Osteocyte (in vitro differentiated cells): ENCODE measurements at places on chromosomes 7 and 10. TPM values are rescaled to one million over a fixed set of nuclear protein-coding genes. Genes with fewer than 3 reads are reported as not detected.

DNA sequence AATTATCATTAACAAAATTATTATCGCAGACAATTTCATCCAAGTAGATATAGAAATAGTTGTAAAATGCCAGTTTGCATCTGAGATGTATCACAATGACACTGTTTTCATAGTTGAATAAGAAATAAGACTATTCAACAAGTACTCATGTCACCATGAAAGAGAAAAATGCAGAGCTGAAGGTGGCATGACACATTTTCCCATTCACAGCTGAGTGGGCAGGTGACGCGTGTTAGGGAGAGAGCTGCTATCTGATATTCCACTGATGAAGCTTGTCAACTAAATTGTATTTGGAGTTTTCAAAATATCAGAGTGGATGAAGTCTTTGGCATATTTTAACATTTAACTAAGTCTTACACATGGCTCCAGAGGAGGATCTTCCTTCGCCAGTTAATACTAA, 70.3 kb upstream of the HDAC9 start:
- DNase-seq, result no peak
- no peaks in the 10 kb centered on the region for H3K36me3 ChIP-seq
- H3K4me1 ChIP-seq, result peaks cover 43% of the 10 kb centered on the region

DNA sequence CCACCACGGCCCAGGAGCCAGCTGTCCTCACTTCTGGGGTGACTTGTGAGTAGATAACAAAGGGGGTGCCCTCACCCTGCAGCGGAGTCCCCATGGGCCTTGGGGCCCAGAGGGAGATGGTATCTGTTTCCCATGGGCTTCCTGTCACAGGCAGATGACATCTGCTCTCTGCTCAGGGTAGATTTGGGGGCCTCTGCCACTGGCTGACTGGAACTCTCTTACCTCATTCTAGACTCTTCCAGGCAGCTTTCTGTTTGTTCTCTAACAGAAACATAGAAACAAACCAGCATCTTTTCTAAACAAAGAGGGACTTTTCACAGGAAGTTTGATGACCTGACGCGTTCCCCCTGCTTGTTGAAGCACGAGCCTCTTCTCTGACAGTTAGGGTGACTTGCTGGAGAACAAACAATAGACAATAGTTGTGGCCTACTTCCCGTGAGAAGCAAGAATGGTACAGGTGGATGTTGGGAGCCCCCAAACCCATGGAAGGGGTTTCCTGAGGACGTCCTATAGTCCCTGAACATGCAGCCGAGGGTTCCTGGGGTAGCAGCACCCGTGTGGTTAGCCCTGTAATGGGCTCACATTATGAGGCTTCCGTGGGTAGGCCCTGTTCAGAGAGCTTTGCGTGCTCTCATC, 61.6 kb downstream of the GRK5 start:
- no peak overlapping the region for H3K4me3 ChIP-seq
- no peaks in the 10 kb centered on the region for H3K36me3 ChIP-seq
- no peak overlapping the region for H3K27ac ChIP-seq
- no peaks in the 10 kb centered on the region for H3K27me3 ChIP-seq

DNA sequence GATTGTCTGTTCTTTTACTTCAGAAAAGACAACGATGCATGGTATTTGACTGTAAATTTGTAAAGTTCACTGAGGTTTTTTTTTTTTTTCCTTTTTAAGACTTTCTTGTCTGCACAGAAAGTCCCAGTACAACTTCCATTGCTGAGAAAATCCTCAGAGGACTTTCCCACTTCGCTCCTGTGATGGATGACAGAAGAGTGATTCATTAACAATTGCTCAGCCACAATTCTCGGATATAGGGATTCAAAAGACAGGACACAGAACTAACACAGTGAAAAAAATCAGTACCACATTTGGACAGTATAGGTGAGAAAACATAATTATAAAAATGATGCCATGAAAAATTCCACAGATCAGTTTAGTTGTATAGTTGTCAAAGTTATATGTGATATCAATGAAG, 48.0 kb downstream of the SEC23IP start:
- no peak overlapping the region for H3K27ac ChIP-seq
- H3K27me3 ChIP-seq, result no peaks in the 10 kb centered on the region
- peaks cover 40% of the 10 kb centered on the region for H3K36me3 ChIP-seq
- DNase-seq, result no peak

DNA sequence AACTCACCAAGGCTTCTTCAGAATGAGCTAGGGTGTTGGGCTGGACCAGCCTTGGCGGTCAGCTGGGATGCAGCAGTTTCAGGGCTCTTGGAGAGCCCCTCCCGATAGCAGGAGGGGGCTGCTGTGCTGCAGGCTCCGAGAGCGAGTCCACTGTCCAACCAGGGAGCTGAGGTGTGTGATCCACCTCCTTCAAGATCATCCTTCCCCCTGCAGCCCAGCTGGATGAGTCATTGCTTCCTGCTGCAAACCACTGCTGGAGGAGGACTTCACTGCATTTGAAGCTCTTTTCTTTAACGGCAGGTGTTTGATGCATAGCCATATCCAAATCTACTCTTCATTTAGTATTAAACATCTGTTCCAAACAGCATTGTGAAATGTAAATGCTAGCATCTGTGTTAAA, 54.2 kb upstream of the EBF3 start:
- H3K27ac ChIP-seq, result no peak overlapping the region
- H3K36me3 ChIP-seq, result no peaks in the 10 kb centered on the region
- no peaks in the 10 kb centered on the region for H3K4me1 ChIP-seq
- no peak overlapping the region for H3K4me3 ChIP-seq

GRCh38 chr10:100656454-100656853, 88.9 kb upstream of the PAX2 start:
- H3K27ac ChIP-seq, result no peak overlapping the region
- H3K36me3 ChIP-seq, result peaks cover 1% of the 10 kb centered on the region
- DNase-seq, result no peak
- H3K4me3 ChIP-seq, result no peak overlapping the region

GRCh38 chr10:75397496-75398199, 3.9 kb downstream of the ZNF503 start:
- peaks cover 29% of the 10 kb centered on the region for H3K36me3 ChIP-seq
- H3K4me3 ChIP-seq, result peak overlapping the region; percentile 94
- H3K4me1 ChIP-seq, result peaks cover 21% of the 10 kb centered on the region
- no peak for DNase-seq

MYL7 gene
- total RNA-seq, result not detected in 2 replicates

ARPC1A gene
- total RNA-seq, result 103 and 105 TPM in 2 replicates

SPDYE2B gene
- not detected in 2 replicates for total RNA-seq

OR6V1 gene
- not detected in 2 replicates for total RNA-seq

RBP4 gene
- total RNA-seq, result 0.56 and 0.63 TPM in 2 replicates

ZNF365 gene
- total RNA-seq, result 0.44 and 1.0 TPM in 2 replicates

AZGP1 gene
- not detected in 2 replicates for total RNA-seq
